Right ventricle myocardium superior (tissue), 1 donor: ENCODE measurements at places on chromosomes 7 and 10.

DNA sequence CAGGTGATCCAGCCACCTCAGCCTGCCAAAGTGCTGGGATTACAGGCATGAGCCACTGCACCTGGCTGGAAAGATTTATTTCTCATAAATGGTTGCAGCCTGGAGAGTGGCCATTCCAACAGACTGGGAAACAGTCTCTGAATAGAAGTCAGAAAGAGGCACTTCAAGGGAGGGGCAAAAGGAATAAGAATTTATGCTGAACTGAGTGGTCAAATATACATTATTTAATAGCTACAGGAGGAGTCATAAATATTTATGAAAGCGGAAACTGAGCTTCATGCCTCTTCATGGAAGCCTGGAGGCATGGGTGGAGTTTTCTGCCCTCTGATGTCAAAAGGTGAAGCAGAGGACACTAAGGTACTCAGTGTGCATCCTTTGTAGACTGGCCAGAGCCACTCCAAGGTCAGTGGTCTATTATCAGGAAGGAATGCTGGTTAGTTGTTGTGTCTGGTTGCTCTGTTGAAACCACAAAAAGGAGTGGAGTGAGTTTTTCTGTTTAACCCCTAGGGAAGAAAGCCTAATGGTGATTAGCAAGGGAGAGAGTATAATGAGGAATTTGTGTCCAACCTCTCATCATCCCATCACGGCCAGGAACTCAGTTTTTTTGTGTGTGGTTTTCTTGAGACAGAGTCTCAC, 9.3 kb upstream of the NRBF2 start:
- no peak for DNase-seq

DNA sequence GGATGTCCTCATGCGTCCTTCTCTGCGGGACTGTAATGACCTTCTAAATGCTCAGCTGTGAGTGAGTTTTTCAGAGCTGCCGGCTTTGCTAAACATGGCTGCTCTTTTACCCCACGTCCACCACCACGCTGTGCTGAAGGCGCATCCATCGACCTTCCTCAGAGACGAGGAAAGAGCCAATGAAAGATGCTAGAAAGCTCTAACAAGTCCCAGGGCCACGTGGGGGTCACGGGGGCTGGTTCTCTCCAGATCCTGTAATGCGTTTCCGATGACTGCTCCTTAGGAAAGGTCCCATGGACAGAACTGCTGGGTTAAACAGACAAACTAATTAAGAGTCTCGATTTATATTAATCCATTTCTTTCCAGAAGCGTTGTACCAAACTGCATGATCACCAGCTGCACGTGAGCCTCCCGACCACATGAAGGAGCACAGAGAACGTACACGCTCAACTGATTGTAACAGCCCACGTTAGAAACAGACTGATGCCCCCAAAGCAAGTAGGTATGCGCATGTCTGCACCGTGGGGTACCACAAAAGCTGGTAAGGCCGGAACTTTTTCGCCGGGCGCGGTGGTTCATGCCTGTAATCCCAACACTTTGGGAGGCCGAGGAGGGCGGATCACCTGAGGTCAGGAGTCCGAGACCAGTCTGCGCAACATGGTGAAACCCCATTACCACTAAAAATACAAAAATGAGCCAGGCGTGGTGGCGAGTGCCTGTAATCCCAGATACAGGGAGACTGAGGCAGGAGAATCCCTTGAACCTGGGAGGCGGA, 109.6 kb downstream of the TCERG1L start:
- no peak for DNase-seq

DNA sequence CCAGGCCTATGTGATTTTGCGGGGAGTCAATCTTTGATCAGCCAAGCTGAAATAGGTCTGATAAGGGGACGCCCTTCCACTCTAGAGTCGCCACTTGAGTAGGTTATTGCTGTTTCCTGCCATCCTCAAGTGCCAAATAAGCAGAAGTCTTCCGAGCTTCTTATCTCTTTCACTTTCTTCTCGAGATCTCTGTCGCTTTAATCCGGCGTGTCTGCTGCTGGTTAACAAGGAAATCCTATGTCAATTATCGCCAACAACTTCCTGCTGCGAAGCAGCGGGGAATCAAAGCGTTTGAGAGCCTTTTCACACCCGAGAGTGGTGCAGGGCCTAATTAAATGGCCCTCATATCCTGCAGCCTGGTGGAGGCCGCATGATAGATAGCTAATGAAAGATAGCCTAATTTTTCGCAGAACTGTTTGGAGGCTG, 215.9 kb downstream of the RAB11FIP2 start:
- DNase-seq, result no peak

DNA sequence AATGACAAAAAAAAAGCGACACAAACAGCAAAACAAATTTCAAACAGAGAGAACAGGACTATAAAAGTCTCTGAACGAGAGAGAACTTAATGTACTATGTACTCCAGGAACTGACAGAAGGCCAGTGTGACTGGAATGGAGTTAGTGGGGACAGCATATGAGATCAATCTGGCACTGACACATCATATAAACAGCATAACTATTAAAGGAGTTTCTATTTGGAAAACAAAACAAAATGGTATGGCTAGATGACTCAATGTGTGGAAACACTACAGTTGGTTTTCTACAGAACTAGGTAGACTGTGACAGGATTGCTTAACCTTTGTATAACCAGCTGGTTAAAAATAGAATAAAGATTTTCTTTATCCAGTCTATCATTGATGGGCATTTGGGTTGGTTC, 232.9 kb upstream of the KAT6B start:
- DNase-seq, result no peak

DNA sequence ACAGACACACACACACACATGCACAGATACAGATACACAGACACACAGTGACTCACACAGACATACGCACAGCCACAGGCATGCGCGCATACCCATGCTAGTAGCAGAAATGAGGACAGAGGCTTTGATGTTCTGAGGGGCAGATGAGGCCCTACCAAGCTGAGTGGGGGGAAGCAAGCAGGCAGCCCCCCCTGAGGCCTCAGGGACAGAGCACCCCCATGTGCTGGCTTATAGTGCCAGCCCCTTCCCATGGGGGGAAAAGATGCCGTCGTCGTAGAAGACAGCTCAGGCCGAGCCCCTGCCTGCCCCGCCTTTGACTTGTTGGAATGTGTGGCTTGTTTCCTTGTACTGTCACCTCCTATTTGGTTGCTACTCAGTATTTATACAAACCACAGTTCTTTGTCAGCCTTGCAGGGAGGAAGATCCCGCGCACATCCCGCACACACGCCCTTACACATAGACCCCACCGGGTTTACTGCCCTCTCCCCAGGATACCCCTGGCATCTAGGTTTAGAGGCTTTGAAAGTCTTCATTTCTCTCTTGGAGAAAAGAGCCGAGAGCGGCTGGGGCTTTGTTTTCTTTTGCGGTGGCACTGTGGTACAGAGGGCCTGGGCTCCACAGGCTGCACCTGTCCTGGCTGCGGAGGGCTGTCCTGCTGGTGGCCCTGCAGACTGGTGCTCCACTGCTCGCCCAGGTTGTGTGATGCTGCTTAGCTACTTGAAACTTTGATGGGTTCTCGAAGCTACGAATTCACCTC, 112.5 kb downstream of the DOCK1 start:
- no peak for DNase-seq

DNA sequence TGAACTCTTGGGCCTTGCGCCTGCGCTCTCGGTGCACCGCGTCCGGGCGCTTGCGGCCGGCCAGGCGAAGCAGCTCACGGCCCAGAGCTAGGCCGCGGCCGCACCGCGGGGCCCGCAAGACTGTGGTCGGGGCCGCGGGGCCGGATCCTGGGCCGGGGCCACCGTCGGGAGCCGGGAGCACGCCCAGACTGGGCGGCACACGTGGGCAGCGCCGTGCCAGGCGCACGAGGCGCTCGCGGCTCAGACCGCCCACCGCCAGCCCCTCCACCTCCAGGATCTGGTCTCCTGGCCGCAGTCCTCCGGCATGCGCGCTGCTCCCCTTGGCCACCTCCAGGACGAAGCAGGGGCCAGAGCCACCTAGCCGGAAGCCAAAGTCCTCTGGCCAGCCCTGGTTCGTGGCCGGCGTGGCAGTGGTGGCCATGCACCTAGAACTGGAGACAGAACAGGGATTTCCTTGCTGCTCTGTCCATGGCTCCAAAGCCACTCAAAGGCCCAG, at the start of gene GRID2IP:
Gene GRID2IP (minus strand): TSS at position 446 of the 496 bp plus-strand sequence. CDS start 25 bp downstream, at position 421.
- DNase-seq, result no peak

GRCh38 chr7:23114896-23115295, 9.3 kb downstream of the KLHL7 start:
- no peak for DNase-seq
